T-cell (primary cell): ENCODE measurements at places on chromosomes 4 and X.

DNA sequence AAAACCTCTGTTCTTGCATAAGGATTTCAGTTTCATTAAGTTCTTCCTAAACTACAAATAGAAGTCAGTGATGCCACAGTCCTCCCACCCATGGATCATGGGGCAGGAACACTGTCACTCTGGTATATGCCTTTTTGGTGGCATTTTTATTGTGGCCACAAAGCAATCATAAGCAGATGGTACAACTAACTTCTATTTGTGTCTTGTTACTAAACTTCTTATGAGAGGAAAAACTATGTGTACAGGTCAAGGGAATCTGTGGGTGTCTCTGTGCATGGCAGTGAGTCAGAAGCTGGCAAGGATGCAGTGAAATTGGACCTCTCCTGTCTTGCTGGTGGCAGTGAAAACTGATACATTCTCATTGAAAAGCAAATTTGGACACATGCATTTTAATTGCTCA is 245.0 kb upstream of the GPC4 start:
- no peaks in the 10 kb centered on the region for H3K4me1 ChIP-seq
- DNase-seq = no peak
- H3K36me3 ChIP-seq = no peaks in the 10 kb centered on the region
- no peak overlapping the region for H3K27ac ChIP-seq

DNA sequence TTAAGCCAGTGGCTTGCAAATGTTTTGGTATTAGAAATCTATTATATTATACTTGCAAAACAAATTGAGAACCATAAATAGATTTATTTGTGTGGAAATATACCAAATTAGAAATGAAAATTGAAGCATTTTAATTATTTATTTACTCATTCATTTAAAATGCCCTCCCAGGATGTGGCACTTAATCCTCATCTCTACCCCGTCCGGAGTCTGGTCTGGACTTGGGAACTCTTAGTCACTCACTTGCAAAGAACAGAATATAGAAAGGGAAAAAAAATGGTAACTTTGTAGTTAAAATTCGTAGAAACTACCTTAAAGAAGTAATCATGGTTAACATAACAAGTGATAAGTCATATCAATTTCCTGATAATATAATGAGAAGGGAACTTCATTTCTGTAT is 775.9 kb upstream of the INTU start:
- no peak for DNase-seq
- no peaks in the 10 kb centered on the region for H3K27me3 ChIP-seq
- no peak overlapping the region for H3K4me3 ChIP-seq
- H3K4me1 ChIP-seq = no peaks in the 10 kb centered on the region
- H3K36me3 ChIP-seq = no peaks in the 10 kb centered on the region
- no peak overlapping the region for H3K27ac ChIP-seq

DNA sequence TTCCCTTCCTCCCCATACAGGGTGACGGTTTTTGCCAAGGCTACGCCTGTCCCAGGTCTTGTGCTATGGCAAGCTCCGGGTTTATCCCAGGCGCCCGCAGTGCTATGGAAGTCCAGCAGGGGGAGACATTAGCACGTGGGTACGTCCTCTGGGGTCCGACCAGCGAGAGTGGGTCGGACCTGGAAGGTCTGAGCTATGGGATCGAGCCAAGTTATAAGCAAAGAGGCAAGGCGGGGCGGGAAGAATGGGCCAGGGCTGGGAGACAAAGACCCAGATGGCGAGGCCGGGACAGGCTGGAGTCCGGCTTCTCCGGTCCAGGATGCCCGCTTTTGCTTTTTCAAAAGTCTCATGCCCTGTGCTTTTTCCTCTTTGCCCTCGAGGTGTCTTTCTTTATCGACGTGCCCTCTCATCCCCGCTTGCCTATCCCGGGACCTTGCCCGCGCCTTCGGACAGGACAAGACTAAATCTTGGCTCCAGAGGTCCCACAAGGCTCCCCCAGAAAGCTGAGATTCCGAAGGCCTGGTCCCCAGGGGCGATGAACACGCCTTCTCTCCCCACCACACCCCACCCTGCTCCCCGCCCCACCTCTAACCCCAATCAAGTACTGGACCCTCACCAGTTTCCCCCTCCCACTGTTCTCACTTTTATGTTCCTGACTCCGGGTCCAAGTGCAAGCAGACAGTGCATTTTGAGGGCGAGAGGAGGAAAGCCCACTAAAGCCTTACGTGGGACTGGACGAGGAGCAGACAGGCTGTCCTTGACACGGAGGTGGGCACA is 785 bp upstream of the EFNB1 start:
- no peaks in the 10 kb centered on the region for H3K36me3 ChIP-seq
- peak overlapping the region; percentile 79 for H3K4me3 ChIP-seq
- H3K4me1 ChIP-seq = no peaks in the 10 kb centered on the region
- H3K27ac ChIP-seq = no peak overlapping the region
- DNase-seq = peak; percentile 49

GRCh38 chr4:122662701-122663100 is 41.8 kb upstream of the IL21 start:
- DNase-seq = no peak
- no peak overlapping the region for H3K4me3 ChIP-seq
- peaks cover 2% of the 10 kb centered on the region for H3K4me1 ChIP-seq
- no peak overlapping the region for H3K27ac ChIP-seq

- no peak overlapping the region for H3K27ac ChIP-seq
- H3K36me3 ChIP-seq = no peaks in the 10 kb centered on the region
- no peak for DNase-seq
- peaks cover 33% of the 10 kb centered on the region for H3K27me3 ChIP-seq
These were observed 57.5 kb downstream of the ADRA2C start for GRCh38 chr4:3823496-3824341.

GRCh38 chr4:59920416-59920815 is 1279.7 kb upstream of the ADGRL3 start:
- H3K4me3 ChIP-seq = no peak overlapping the region
- H3K4me1 ChIP-seq = no peaks in the 10 kb centered on the region
- no peaks in the 10 kb centered on the region for H3K36me3 ChIP-seq
- no peak for DNase-seq

GRCh38 chrX:103663981-103664762 is 22.3 kb downstream of the MORF4L2 start:
- no peaks in the 10 kb centered on the region for H3K36me3 ChIP-seq
- H3K27ac ChIP-seq = no peak overlapping the region
- no peak overlapping the region for H3K4me3 ChIP-seq
- no peaks in the 10 kb centered on the region for H3K4me1 ChIP-seq
